DMS 273 treated with DMSO at 0.1 percent for 48 hours (cell line): ENCODE measurements at places on chromosomes 7 and 10.

- no peak for DNase-seq
These were observed 200.9 kb downstream of the AUTS2 start for GRCh38 chr7:69799048-69799697.

DNA sequence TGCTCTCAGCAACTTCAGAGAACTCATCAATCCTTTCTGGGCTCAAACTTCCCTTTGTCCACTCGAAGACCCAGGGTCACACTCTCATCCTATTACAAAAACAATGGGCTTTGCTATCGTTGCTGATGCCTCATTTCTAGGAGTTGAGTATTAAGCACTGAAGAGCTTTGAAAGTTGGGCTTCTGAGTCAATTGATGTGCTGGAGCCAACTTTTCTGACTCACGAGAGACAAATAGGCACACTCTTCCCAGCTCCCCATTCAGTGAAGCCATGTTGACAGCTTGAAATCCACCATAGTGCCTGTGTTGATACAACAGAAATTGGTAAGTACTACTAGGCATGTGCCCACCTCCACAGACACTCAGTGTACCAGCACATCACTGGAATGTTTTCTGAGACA lies 97.5 kb upstream of the PRSS58 start:
- DNase-seq: no peak

GRCh38 chr7:100122568-100122967 lies 3.1 kb downstream of the CNPY4 start:
- no peak for DNase-seq

DNA sequence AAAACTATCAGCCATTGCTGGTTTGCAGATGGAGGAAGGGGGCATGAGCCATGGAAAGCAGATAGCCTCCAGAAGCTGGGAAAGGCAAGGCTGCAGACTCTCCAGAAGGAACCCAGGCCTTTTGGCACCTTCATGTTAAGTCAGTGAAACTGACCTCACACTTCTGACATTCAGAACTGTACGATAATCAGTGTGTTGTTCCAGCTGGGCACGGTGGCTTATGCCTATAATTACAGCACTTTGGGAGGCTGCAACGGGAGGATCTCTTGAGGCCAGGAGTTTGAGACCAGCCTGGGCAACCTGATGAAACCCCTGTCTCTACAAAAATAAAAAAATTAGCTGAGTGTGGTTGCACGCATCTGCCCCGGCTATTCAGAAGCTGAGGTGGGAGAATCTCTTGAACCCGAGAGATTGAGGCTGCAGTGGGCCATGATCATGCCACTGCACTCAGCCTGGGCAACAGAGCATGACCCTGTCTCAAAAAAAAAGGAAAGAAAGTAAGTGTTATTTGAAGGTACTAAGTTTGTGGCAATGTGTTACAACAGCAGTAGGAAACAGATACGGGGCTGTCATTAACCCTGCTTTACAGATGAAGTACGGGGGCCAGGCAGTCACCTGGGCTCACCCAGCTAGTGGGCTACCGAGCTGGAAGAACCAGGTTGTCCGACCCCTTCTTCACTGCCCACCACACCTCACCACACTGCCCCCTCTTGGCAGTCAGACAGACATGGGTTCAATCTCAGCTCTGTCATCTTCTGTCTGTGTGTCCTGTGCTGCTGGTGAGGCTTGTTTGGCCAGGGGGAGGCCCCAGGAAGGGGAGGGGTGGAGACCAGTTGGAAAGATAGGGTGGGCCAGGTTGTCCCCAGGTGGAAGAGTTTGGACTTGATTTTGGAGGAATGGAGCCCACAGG lies 18.3 kb downstream of the CHST3 start:
- DNase-seq: no peak

DNA sequence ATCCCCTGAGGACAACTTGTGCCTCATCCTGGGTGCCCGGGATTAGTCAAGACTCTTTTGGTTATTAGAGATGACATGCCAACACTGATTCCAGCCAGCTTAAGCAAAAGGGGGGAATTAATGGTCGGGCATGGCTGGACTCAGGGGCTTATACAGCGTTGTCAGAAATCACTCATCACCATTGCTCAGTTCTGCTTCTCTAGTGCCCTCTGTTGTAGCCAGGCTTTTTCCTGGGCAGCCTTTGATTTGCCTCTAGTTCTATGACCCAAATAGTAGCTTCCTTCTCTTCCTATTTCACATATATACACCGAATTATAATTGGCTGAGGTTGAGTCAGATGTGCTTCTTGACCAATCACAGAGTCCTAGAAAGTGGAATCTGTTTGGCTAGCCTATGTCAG lies 192.0 kb upstream of the HABP2 start:
- no peak for DNase-seq
